ENCODE measurements at places on chromosomes 2 and 18.

DNA sequence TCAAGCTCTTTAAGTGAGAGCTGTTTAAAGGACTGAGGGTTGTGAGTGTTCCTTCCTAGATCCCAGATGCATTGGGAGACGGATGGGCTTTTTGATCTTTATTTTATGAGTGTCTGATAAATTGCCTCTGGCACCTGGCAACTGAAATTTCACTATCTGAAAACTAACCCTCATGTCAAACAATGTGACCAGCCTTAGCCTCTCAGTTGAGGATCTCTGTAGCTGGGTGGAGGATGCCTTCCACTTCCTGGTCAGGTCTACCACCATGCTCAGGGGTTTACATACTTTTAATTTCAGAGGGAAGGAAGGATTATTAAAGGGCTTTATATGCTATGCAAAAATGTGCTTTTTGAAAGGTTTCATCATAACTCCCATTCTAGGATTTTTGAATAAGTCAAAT is 70.5 kb upstream of the NT5C1B start:
- DNase-seq = no peak

GRCh38 chr2:160703648-160704585 is 210.3 kb upstream of the RBMS1 start:
- DNase-seq = peak; percentile 79

GRCh38 chr18:51668607-51669006 is 471.1 kb upstream of the MEX3C start:
- DNase-seq = no peak

DNA sequence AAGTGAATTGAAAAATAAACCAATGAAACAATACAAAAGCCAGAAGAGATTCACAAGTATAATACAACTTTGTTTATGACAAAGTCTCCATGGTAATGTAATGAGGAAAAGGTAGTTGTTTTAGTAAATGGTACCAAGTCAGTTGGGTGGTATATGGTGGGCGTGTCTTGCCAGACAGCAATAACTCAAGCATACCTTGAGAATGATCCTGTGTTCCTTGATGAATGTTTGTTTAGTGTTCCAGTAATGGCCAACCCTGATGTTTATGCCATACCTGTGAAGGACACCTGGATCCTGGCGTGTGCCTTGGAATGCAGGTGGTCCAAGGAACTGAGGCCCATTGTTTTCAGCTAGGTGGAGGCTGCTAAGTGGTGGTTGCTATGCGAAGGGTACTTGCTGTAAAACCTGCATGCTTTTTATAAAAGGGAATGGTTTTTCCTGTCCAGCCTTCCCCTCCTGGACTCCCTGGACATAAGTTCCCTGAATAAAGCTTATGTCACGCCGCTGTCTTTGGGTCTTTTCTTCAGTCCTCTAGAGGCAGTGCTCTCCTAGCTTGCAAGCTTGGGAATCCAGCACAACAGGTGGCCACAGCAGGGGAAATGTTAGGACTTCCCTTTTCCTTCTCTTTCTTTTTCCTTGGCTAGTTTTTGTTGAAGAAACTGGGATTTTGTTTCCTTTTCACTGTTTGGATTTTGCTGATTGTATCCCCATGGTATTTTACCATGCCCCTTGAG is 54.7 kb downstream of the MTA3 start:
- no peak for DNase-seq

DNA sequence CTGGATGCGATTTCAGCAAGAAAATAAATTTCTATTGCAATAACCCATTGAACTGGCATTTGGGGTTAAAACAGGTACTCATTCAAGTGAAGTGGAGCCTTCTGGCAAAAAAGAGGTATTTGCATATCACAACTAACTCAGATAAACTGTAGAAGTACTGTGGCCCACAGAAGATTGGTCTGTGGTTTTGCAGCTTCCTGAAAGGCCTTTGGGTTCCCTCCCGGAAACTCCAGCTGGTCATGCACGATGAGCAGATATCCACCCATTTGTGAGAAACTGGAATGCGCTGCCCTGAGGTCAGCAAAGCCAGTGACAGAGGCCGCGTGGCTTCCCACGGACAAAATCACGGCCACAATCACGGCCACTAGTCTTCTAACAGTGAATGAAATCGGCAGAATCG is 106.3 kb downstream of the EPHA4 start:
- peak; percentile 56 for DNase-seq

GRCh38 chr2:126749537-126749936 is 93.6 kb downstream of the GYPC start:
- peak; percentile 63 for DNase-seq

DNA sequence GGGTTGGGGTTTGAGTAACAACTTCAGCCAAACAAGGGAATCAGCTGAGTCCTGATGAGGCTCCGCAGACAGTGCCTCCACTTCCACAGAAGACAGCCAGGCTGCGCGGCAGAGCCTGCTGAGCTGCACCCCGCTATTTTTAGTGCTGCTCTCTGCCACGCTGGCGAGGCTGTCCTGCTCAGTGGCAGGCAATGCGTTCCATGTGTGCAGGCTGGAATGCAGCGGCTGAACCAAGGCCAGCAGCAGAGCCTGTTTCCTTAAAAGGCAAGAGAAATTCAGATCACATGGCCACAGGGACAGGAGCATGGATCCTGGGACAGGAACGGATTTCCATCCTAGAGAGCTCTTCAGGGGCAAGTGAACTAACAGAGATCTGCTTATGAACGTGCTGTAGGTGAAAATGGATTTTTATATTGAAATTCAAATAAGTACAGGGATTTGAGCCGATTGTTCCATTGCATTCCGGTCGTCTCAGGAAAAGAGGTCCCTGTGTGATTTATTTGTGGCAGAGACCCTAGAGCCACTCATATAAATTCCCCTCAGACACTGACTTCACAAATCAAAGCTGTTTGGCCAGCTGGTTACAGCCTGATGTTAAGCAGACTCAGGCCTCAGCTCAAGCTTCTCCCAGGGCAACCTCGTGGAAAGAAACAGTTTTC is 98.7 kb downstream of the COL6A3 start:
- no peak for DNase-seq

DNA sequence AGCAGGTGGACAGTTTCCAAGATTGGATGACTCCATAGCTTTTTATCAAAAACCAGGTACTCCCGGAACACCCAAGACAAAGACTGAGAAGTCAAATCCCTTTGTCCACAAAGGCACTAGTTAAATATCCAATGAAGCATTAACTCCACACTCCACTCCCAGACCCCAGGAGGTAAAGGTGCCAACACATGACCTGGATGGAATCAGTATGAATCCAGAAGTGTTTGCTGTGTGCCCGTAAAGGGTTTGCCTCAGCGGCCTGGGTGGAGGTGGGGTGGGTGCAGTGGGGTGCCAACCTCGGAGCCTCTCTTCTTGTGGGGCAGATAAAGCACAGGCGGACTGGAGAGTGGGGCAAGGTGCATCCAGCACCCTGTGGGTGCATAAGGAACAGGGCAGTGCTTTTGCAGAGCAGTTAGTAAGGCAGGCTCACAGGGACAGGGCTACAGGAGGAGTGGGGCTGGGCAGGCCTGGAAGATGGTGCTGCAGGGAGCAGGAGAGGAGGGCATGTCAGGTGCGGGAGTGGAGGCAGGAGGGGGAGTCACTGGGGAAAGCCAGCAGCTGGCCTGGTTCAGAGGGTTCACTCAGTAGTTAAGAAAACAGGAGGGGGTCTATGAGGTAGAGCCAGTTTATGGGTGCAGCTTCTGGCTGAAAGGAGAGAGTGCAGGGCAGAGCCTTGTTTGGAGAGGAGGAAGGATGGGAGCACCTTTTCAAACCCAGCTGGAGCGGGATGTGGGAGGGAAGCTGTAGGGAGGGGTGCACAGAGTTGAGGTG is 208.4 kb upstream of the SMAD2 start:
- no peak for DNase-seq

- peak; percentile 84 for DNase-seq
Measured at GRCh38 chr2:121974897-121975661, 219.6 kb downstream of the TSN start.

DNA sequence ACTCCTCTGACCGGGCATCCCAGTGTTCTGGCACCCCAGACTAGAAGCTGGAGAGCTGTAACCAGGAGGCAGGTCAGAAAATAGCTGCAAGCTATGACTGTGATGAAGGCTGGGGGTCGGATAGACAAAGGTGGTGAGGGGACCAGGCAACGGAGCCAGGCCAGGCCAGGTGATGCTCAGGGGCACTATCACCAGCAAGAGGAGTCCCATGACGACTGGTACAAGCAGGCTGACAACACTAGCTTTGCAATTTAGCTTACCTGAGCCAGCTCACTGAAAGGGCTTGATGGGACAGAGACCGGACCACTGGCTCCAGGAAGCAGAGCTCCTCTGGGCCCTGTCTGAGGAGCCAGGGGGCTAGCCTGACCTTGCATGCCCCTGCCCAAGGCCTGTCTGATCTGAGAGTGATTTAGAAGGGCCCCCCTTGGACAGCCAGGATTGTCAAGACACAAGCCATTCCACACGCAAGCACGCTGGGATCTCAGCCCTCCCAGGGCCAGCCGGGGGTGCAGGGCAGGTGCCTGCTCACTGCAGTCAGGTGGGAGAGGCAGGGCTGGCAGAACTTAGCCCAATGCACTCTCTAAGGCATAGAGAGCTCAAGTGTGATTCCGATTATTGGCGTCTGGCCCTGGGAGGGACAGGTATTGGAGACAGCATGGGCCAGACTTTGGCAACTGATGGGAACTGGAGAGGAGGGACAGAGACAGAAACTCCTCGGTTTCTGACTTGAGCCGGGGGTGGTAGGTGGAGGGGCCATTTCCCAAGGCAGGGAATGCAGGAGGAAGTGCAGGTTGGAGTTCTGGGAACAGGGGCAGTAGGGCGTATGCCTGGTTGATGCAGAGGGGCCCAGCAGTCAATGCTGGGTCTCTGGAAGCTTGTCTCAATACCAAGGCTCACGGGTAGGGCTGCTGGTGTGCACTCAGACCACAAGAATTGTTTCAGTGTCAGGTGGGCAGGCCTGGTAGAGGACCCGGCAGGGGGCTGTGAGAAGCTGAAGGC is 47.7 kb downstream of the MYO7B start:
- DNase-seq = no peak

- DNase-seq = no peak
Measured at GRCh38 chr18:76335859-76336640, 159.0 kb downstream of the ZNF516 start.

- DNase-seq = no peak
Measured at GRCh38 chr2:135843671-135844070, 6.7 kb upstream of the LCT start.

DNA sequence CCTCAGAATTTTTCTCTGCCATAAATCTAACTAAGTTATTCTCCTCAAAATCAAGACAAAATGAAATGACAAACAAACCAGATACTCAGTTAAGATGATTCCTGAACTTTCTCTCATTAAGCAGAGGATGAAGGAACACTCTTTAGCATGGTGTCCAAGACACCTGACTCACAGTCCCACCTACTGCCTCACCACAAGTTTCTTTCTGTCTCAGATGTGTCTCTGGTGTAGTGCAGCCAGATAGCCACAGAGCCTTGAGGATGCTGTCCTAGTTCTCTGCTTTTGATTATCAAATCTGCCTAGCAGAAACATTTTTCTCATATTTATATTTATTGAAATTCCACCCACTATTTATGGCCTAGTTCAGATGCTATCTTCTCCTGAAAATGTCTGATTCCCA is 103.6 kb upstream of the TMEM200C start:
- no peak for DNase-seq

DNA sequence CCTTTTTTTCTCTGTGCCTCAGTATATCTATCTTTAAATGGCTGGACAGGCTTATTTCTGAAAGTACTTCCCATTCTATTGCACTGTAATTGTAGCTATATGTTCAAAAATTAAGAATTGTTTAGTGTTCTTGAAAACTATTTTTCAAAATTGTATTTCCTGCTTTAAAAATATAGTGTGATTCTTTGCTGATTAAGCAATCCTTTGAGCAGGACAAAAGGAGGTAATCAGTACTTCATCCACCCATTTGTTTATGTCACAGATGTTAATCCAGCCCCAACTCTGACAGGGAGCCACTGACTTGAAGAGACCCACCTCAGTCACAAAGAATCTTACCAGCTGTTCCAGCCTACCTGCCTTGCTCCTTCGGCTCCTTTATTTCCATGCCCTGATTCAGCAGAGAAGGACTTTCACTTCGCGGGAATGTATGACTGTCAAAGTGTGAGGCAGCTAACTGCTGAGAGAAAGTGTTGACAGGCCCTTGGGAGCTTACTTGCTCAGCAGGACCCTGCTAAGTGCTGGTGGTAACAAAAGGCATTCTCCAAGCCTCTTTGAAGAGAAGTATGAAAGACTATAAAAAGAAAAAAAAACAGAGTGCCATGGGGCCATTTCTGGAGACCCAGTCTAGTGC is 393.3 kb upstream of the CYRIA start:
- no peak for DNase-seq

DNA sequence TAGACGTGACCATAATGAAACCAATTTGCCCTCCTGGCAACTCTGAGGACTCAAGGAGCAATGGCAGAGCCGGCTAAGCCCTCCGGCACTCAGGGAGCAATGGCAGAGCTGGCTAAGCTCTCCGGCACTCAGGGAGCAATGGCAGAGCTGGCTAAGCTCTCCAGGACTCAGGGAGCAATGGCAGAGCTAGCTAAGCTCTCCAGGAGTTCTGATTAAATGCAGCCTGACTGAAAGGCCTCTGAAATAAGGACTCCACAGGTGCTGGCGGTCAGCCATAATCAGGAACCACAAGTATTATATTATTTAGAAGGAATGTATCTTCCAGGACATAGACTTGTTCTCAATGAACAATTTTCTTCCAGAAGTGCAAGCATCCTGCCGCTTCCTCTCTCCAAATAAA is 65.2 kb downstream of the C2orf76 start:
- no peak for DNase-seq

GRCh38 chr2:141201016-141201565 is 929.7 kb downstream of the LRP1B start:
- no peak for DNase-seq

- DNase-seq = no peak
Measured at GRCh38 chr2:26735097-26735496, 29.0 kb upstream of the SLC35F6 start.

GRCh38 chr2:145016711-145017110 is 496.8 kb upstream of the ZEB2 start:
- no peak for DNase-seq

DNA sequence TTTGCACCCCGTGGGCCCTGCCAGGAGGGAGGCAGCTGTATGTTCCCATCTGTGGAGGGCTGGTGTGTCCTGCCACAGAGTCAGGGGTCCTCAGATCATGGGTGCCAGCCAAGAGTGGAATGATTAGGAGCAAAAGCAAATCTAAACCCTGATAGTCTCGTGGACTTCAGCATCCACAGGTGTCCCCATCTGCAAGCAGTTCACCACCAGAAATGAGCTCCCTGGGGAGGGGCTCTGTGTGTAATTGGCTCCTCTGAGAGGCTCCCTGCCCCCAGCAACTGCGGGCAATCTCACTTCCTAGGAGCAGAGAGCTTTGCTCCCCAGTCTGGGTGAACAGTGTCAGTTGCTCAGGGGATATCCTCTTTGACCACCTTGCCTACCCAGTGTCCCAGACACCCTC is 78.1 kb downstream of the HNRNPLL start:
- no peak for DNase-seq

- DNase-seq = no peak
Measured at GRCh38 chr2:209687323-209687969, 84.2 kb upstream of the UNC80 start.

- no peak for DNase-seq
Measured at GRCh38 chr2:84121-84520, 37.8 kb upstream of the FAM110C start.
